NCI-H1694 (cell line): ENCODE measurements at places on chromosomes 2 and 18.
A peak's percentile ranks its signal among the peaks of the same experiment; 100 is the strongest.

GRCh38 chr2:171230176-171230575 is 69.5 kb upstream of the TLK1 start:
- DNase-seq = no peak

DNA sequence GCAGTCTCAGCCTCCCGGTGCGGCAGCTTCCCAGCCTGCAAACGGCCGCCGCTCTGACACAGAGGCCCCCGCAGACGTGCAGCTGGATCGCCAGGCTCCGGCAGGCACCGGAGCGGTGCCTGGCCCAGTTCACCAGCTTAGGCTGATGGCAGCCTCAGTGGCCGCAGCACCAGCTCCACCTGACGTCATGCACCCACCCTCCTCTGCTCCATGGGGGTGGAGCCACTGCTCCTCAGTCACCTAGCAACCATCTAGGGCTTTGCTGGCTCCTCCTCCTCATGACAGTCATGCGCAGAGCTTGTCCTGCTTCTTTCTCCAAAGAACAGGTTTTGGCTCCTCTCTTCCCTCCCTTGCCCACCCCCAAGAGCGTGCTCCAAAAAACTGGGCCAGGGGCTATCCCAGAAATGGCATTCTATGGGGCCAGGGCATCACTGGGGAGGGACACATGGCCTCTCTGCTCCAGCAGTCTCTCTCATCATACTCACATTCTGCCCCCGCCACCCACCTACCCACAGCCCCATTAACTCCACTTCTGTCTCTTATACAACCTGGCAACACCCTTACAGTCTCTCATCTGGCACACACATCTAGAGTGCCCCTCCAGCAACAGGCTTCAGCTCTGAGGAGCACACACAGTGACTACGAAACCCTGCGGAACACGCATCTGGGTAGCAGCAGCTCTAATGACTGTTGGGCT is 5.5 kb downstream of the DCTN1 start:
- DNase-seq = peak; percentile 89

DNA sequence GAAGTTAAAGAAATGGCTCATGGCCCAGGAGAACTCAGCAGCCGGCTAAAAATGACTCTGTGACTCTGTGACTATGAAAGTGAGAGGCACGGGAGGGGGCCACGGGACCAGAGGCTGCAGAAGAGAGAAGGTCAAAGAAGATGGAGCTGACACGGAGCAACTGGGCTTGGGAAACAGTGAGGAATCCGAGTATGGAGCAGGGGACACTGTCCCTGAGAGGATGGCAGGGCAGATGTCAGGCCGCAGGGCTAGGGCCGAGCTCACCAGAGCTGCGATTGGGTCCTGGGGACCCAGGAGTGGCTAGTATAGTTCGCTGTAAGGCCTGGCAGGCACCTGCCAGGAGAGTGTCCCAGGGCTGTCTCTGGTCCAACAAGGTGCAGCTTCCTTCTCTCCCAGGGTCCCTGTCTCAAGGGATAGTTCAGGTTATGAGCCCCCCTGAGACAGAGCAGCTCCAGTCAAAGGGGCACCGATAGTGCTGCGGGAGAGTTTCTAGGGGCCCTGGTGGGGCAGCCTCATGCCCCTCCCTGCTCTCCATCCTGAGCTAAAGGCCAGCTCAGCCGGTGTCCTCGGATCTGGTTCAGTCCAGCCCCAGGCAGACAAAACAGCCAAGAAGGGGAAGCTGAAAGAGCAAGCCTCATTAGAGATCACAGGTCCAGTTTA is 42.7 kb downstream of the CIB4 start:
- DNase-seq = no peak

DNA sequence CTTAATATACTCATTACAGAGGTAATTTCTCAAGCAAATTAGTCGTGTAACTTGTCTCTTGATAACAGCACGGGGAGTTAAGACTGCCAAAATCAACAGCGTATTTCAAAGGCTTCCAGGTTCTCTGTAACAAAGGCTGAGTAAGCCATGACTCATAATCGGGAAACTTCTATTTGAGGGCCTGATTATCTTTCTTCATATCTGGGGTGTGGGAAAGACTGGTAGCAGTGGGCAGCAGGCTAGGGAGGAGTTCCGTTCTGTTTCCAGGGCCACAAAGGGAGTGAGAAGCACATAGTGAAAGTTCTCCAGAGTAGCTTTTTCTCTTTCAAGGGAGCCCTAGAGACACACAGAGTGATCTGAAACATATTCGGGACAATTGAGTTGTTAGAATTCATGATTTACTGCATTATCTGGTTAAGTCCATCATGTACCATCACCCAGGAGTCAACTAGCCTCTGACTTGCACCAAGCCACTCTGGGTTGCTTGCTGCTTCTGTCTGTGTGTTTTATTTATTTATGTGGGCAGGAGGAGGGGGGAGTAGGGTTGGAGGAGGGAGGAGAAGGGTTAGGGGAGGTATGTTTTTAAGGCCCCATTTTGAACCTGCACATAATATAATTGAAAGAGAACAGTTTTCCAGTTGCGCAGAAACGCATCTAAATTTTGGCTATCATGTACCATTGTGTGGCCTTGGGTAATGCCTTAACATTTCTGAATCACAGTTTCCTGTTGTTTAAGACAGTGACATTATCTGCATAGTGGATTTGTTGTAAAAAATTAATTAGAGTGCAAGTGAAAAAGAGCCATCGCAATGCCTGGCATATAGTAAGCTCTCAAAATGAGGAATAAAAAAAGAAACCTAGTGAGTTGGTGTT is 80.5 kb upstream of the ITPRID2 start:
- no peak for DNase-seq
